SJCRH30 (cell line): ENCODE measurements at places on chromosomes 7 and 10. TPM values are rescaled to one million over a fixed set of nuclear protein-coding genes. Genes with fewer than 3 reads are reported as not detected.
A peak's percentile ranks its signal among the peaks of the same experiment; 100 is the strongest.

DNA sequence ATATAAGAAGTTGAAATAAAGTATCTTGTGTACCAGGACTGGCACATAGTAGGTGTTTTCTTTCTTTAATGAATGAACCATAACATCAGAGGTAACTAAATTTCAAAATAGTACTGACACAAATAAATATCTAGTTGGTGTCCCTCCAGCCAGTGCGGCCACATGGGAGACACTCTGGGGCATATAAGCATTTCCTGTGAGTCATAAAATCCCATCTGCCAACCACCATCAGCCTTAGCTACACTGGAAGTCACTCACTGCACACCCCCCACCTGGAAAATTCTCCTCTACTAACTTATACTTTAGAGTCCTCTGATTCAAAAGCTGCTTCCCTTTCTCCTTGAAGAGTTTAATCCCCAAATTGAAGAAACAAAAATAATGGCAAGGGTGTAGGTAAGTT lies 32.5 kb downstream of the DYDC1 start:
- peak; percentile 40 for DNase-seq
- H3K4me1 ChIP-seq, result peaks cover 8% of the 10 kb centered on the region
- H3K27me3 ChIP-seq, result no peaks in the 10 kb centered on the region
- H3K4me3 ChIP-seq, result no peak overlapping the region

- H3K4me1 ChIP-seq, result peaks cover 3% of the 10 kb centered on the region
- peaks cover 22% of the 10 kb centered on the region for H3K27me3 ChIP-seq
- H3K27ac ChIP-seq, result peak overlapping the region; percentile 8; the same call in 1 of the 2 replicates
- H3K36me3 ChIP-seq, result no peaks in the 10 kb centered on the region
- H3K4me3 ChIP-seq, result peak overlapping the region; percentile 95
Observed at GRCh38 chr7:157009778-157010587, 480 bp downstream of the MNX1 start.

DNA sequence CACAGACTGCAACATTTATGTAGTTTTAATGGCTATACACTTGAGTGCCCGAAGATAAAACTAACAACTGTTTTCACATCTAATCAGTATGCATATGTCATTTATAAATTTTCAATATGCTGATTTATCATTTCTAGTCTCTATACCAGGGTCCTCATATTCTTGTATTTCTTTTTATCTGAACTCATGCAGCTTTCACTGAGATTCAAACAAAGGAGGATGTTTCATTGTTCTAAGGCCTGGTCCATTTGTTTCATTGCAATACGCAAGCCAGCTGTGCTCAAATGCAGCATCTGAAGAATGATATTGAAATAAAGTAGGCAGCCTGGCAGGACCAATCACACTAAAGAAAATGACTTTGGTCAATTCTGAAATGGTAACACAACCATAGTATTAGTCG lies 31.7 kb downstream of the MAGI2 start:
- no peak overlapping the region for H3K27ac ChIP-seq
- H3K36me3 ChIP-seq, result no peaks in the 10 kb centered on the region
- no peak for DNase-seq
- no peak overlapping the region for H3K4me3 ChIP-seq

GRCh38 chr10:34176351-34176750 lies 638.7 kb downstream of the PARD3 start:
- no peaks in the 10 kb centered on the region; the same call in 1 of the 2 replicates for H3K4me1 ChIP-seq
- H3K36me3 ChIP-seq, result no peaks in the 10 kb centered on the region
- no peak overlapping the region for H3K4me3 ChIP-seq
- DNase-seq, result no peak
- no peak overlapping the region for H3K27ac ChIP-seq

GRCh38 chr10:24790599-24790998 lies 66.9 kb upstream of the ARHGAP21 start:
- no peaks in the 10 kb centered on the region; the same call in none of the 2 replicates for H3K27me3 ChIP-seq
- no peaks in the 10 kb centered on the region for H3K36me3 ChIP-seq
- no peaks in the 10 kb centered on the region for H3K4me1 ChIP-seq
- DNase-seq, result no peak
- no peak overlapping the region for H3K4me3 ChIP-seq

DNA sequence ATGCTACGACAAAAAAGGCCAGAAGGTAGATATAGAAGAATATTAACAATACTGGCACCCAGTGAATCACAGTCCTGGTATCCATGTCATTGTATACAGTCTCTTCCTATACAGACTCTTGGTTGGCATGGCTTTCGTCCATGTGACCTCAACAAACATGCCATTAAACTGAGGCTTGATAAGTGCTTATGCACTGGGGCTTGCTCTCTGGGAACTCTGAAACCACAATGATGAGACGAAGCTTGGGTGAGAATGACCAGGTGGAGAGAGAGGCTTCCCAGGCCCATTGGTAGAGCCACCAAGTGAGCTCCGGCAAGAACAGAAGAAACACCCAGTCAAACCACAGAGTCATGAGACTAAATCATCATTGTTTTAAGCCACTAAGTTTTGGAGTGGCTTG lies 33.2 kb downstream of the PNPLA8 start:
- no peaks in the 10 kb centered on the region for H3K27me3 ChIP-seq
- peaks cover 9% of the 10 kb centered on the region; the same call in 1 of the 2 replicates for H3K36me3 ChIP-seq
- H3K4me1 ChIP-seq, result no peaks in the 10 kb centered on the region

DNA sequence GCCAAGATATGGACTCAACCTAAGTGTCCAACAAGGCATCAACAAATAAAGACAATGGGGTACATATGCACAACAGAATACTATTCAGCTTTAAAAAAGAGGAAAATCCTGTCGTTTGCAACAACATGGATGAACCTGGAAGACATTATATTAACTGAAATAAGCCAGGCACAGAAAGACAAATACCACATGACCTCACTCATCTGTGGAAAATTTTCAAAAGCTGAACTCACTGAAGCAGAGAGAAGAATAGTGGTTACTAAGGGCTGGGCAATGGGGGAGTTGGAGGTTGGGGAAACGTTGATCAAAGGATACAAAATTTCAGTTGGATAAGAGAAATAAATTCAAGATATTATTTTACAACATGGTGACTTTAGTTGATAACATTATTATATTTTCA lies 221.4 kb upstream of the PITRM1 start:
- no peaks in the 10 kb centered on the region for H3K4me1 ChIP-seq
- H3K27ac ChIP-seq, result no peak overlapping the region
- no peak for DNase-seq

- DNase-seq, result no peak
- H3K27ac ChIP-seq, result no peak overlapping the region
- no peaks in the 10 kb centered on the region for H3K4me1 ChIP-seq
- no peaks in the 10 kb centered on the region for H3K27me3 ChIP-seq
- no peaks in the 10 kb centered on the region for H3K36me3 ChIP-seq
Observed at GRCh38 chr10:28169525-28169924, 133.3 kb downstream of the MPP7 start.

GRCh38 chr10:93368210-93368609 lies 113.9 kb downstream of the MYOF start:
- no peak for DNase-seq
- no peak overlapping the region for H3K4me3 ChIP-seq
- no peak overlapping the region for H3K27ac ChIP-seq
- no peaks in the 10 kb centered on the region for H3K4me1 ChIP-seq

- H3K4me3 ChIP-seq, result no peak overlapping the region
- DNase-seq, result peak; percentile 60
- peaks cover 31% of the 10 kb centered on the region for H3K4me1 ChIP-seq
- no peaks in the 10 kb centered on the region for H3K27me3 ChIP-seq
Observed at GRCh38 chr10:49138361-49138891, 4.6 kb upstream of the FAM170B start.

The ZNF248 gene
- 13.5 and 14.7 TPM in 2 replicates for total RNA-seq

The IDI2 gene
- total RNA-seq, result not detected in 2 replicates

The CYP2C18 gene
- total RNA-seq, result not detected in 2 replicates

The PTN gene
- 0.23 and 0.51 TPM in 2 replicates for total RNA-seq

The BZW2 gene
- 148 and 156 TPM in 2 replicates for total RNA-seq

The SPDYE5 gene
- not detected in 2 replicates for total RNA-seq

The DLX5 gene
- not detected in 2 replicates for total RNA-seq
